Upper lobe of left lung (tissue), 6 donors: ENCODE measurements at places on chromosomes 3 and 15. TPM values are rescaled to one million over a fixed set of nuclear protein-coding genes. Genes with fewer than 3 reads are reported as not detected.

Gene SLC6A20
- total RNA-seq: 0.11 TPM

Gene ANKRD34C
- not detected for total RNA-seq

Gene LNP1
- total RNA-seq: 2.1 TPM

Gene GOLGA8Q
- 3.8 TPM for total RNA-seq

Gene DLL4
- total RNA-seq: 12.6 TPM

Gene SLC24A5
- total RNA-seq: not detected

Gene CCRL2
- 25.5 TPM for total RNA-seq

Gene CACNA2D3
- total RNA-seq: 3.2 TPM

Gene FBXW12
- total RNA-seq: not detected

Gene CRYGS
- 2.7 TPM for total RNA-seq

Gene COLQ
- total RNA-seq: 2.0 TPM

Gene LYZL4
- total RNA-seq: not detected

Gene PCSK6
- 3.7 TPM for total RNA-seq

Gene CHL1
- total RNA-seq: 4.2 TPM

Gene SNURF
- total RNA-seq: 8.3 TPM

Gene KBTBD13
- not detected for total RNA-seq

Gene LRRFIP2
- 45.9 TPM for total RNA-seq

Gene LTK
- total RNA-seq: 23.0 TPM

Gene GRM2
- 0.30 TPM for total RNA-seq

Gene SCAANT1
- total RNA-seq: not detected

Gene LRTM1
- total RNA-seq: not detected

Gene ROBO2
- total RNA-seq: 13.0 TPM

Gene IQCF5
- total RNA-seq: not detected

Gene GOLGA8G
- not detected for total RNA-seq

Gene SLC9C1
- not detected for total RNA-seq

Gene RLBP1
- not detected for total RNA-seq

Gene GOLGA6L4
- total RNA-seq: 2.2 TPM
